ENCODE measurements at places on chromosomes 11 and 22.

- DNase-seq = no peak
These were observed 7.4 kb upstream of the SCGB1D4 start for GRCh38 chr11:62306227-62306626.

GRCh38 chr22:49959782-49960158, 802 bp upstream of the PIM3 start:
- DNase-seq = peak; percentile 70

- DNase-seq = no peak
These were observed 614 bp downstream of the SELENOM start for GRCh38 chr22:31106731-31107177.

DNA sequence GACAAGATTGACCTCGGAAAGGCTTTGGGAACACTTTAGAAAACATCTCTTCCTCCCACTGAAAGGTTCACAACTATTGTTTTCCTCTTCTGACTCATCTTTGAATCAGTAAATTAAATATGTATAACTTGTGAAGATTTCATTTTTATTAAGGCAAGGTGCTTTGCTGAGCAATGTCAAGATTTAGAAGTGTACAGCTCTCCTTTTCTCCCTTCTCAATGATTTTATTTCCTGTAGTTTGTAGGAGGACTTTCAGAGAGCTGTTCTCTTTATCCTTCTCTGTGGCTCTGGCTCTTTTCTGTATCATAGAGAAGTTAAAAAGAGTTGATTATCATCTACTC, 594.2 kb downstream of the METTL15 start:
- no peak for DNase-seq

GRCh38 chr22:43830931-43831560, 18.9 kb upstream of the EFCAB6 start:
- no peak for DNase-seq

DNA sequence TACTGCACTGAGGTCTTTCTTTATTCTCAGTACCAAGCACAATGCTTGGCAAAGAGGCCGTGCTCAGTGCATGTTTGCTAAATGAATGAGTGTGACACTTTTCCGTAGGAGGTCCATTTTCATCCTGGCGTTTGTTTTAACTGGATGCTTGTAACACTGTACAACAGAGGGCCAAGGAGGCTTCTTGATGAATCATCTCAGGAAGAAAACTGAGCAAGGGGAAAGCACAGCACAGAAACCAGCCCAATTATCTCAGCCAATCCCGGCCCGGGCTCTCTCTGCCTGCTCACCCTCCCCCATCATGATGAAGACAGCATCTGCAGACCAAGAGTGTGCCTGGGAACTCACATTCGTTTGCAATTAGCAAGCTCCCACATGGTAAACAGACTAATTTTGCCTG, 570.3 kb downstream of the OPCML start:
- no peak for DNase-seq

DNA sequence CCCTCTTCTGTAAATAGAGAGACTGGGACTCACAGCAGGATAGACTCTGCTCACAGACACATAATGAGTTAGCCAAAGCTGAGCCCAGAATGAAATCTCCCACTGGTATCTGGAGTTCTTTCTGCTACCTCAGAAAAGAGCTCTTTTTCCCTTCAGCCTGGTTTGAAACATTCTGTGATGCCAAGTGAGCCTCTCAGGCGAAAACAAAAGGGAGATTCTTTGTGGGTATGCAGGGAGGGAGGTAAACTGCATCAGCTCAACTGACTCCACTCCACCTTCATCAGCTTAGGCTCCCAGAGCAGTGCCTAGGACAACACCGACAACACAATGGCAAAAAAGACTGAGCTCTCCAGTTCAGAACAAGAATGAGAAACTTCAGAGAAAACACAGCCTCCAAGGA, 55.1 kb upstream of the SCUBE2 start:
- no peak for DNase-seq

- DNase-seq = no peak
These were observed 975.5 kb upstream of the CCDC90B start for GRCh38 chr11:84261707-84262106.
